Natural killer cell (primary cell): ENCODE measurements at places on chromosomes 5 and 9.

- no peak for DNase-seq
These were observed 10.2 kb downstream of the NCS1 start for GRCh38 chr9:130182381-130182909.

DNA sequence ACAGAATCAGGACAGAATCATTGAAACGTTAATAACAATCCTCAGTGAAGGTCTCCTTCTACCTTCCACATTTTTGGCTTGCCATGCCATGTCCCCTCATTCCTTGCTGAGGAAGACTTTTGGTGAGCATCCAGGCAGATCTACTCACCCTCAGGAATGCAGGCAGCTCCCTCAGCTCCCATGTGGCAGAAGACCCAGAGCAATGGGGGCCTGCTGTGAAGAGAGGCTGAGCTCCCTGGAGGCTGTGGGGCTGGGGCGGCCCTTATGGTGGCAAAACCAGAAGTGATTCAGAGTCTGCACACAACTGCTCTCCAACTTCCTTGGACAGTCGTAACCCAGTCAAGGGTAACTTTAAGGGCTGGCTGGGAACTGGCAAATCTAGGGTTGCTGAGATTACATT, 247.2 kb upstream of the EFNA5 start:
- no peak for DNase-seq

DNA sequence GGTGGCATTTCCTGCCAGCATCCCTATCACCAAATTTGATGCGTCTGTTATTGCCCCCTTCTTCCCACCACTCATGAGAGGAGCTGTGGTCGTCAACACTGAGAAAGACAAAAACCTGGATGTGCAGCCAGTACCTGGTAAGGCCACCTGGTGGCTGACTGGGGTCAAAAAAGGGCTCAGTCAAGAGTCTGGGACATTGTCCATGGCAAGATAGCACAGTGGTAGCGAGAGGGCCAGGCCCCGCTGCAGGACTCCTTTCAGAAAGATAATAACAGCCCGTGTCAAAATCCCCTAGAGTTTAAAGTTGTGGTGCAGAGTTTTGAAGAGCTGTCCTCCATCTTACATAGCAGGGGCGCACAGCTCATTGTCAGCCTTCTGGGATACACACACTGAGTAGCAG, 40.8 kb downstream of the CSF1R start:
- no peak for DNase-seq

- DNase-seq, result no peak
These were observed 32.8 kb upstream of the CPEB4 start for GRCh38 chr5:173855162-173855994.

GRCh38 chr5:53099546-53099945, 10.0 kb downstream of the MOCS2 start:
- DNase-seq, result no peak

- no peak for DNase-seq
These were observed 315 bp downstream of the UBQLN1 start for GRCh38 chr9:83707518-83707767.

DNA sequence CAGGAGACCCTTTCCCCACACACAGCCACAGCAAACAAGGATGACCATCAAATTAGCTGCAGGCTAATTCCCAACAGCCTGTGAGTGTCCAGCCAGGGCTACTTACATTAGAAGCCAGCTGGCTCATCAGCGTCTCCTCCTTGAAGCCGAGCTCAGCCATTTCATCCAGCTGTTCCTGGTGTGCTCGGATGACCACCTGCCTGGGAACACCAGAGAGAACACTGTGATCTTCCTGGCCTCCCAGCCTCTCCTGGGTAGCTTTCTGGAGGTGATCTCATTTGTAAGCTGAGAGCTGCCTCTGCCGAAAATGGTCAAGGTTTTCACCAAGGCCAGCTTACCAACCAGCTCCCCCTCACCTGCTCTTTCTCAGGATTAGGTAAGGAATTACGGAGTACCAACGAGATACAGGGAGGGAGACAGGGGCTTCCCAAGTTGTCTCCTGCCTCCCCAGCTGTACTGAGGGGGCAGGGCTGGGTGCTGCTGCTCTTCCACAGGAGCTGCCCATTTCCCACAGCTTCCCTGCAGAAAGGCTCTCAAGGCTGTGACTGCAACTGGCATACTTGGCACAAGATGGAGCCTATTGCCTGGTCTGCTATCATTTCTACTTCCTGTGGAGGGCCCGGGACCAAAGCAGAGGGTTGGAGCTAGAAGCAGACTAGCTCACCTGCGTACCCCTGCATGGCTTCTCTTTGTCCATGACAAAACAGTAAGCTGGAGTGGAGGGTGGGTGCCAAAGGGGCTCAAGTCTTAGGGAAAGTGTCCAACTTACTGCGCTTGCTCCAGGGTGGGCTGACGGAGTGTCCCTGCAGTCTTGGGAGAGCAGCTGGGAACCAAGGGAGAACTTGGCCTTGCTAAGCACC, 73.9 kb downstream of the KIF24 start:
- no peak for DNase-seq

DNA sequence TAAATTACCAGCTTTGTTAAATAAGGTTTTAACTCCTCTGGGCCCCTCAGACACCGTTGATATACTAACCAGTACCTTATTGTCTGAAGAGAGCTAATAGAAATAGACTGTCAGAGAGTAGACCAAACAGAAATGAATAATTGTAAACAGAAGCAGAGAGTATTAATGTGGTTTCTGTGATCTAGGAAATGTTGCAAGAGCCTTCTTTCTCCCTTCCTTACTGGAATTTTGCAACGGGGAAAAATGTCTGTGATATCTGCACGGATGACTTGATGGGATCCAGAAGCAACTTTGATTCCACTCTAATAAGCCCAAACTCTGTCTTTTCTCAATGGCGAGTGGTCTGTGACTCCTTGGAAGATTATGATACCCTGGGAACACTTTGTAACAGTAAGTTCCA, 5.1 kb downstream of the TYRP1 start:
- no peak for DNase-seq

- no peak for DNase-seq
These were observed 46.5 kb upstream of the DAPK1 start for GRCh38 chr9:87451149-87451548.

DNA sequence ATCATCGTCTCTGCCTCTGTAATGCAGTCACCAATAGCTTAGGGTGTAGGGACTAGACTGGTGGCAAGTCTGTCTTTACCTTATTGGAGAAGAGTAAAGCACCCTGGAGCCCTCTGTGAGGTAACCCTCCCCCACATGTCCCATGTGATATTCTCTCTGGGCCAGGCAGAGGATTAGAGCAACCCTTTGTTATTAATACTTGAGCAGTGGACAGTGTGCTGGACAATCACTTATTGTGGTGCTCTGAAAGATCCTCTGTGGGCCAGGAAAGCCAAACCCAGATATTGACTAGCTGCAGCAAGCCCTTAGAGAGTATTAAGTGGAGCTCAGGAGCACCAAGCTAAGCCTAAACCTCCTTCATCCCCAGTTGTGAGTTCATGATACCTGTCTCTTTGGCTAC, 139.7 kb upstream of the RUSC2 start:
- DNase-seq, result no peak
